ENCODE measurements at places on chromosomes 1 and 21.
A peak's percentile ranks its signal among the peaks of the same experiment; 100 is the strongest.

DNA sequence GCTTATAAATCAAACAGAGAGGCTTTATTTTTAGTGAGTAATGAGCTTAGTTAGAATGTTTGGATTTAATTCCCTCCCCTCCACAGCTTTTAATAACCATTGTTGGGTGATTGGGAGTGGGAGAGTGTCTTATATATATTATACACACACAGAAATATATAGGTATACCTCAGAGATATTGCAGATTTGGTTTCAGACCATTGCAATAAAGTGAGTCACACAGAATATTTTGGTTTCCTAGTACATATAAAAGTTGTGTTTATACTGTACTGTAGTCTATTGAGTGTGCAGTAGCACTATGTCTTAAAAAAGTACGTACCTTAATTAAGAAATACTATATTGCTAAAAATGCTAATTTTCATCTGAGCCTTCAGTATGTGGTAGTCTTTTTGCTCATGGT lies 44.4 kb downstream of the RPS6KC1 start:
- no peak for DNase-seq

GRCh38 chr1:233381806-233382205 lies 54.3 kb downstream of the MAP3K21 start:
- DNase-seq, result no peak

DNA sequence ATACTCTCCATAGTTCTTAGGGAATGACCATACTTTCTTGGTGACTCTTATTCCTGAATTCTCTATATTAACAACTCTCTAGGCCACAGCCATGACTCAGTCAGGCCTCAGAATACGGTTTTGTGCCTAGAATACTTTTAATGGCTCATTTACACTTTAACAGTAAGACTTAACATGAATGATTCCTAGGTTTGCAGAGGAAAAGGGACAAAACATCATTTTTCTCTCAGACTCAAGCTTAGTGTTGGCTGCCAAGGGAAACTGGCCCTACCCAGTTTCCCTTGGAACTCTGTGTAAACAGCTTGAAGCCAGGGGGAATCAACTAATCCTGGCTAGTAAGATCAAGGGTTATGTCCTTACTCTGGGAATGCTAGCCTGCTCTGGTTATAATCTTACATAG lies 164.9 kb upstream of the PKN2 start:
- no peak for DNase-seq

DNA sequence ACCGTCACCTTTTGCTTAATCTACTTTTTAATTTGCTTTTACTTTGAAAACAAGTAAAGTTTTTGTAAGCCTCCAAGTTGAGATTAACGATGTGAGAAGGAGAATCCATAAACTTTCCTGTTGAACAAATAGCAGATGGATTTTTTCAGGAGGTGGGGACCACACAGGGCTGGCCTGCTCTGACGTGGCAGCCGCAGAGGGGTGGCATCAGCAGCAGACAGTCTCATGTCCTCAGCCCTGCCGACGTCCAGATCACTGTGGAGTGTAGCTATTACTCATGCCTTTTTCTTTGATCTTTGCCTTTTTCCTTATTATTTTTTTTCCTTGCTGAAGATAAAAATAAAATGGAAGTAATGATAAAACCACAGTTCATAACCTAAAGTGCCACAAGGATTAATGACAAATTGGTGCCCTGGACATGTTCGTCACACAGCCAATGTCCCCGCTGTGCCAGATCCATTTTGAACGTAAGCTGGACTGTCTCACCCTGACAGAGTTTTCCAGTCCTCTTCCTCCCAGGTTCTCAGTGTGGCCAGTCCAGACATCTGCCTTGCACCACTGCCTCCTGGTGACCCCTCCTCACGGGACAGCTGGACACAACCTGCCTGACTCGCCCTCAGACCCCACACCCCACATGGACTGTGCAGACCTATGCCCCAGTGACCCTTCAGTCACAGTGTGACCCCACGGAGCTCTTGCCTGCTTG lies 15.4 kb upstream of the ZBTB21 start:
- no peak for DNase-seq

GRCh38 chr1:110879758-110880606 lies 7.0 kb downstream of the CD53 start:
- peak; percentile 92 for DNase-seq

GRCh38 chr1:237774246-237774645 lies 116.5 kb downstream of the ZP4 start:
- DNase-seq, result no peak

- DNase-seq, result no peak
Observed at GRCh38 chr1:97820470-97821188, 100.2 kb downstream of the DPYD start.

GRCh38 chr1:202861420-202862132 lies 27.4 kb downstream of the RABIF start:
- peak; percentile 8 for DNase-seq

DNA sequence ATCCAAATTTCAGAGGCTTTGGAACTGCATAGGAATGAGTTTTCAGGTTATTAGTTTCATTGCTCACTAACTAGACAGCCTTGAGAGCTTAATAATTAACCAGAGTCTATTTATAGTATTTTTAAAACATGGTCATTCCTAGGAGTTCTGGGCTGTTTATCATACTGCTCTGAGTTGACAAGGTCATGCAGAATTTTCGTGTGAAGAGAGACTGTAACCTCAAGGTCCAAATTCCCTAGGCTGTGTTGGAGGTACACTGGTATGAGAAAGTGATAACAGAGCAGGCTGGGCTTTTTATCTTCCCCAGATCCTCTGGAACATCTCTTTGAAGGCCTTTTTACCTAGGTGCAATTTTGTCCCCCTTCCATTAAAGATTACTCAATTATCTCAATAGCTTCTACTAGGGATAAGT lies 736.3 kb downstream of the LTN1 start:
- no peak for DNase-seq

GRCh38 chr1:65067491-65068201 lies 80.4 kb upstream of the AK4 start:
- DNase-seq, result peak; percentile 71

- no peak for DNase-seq
Observed at GRCh38 chr1:182784556-182785171, 4.9 kb upstream of the NPL start.

DNA sequence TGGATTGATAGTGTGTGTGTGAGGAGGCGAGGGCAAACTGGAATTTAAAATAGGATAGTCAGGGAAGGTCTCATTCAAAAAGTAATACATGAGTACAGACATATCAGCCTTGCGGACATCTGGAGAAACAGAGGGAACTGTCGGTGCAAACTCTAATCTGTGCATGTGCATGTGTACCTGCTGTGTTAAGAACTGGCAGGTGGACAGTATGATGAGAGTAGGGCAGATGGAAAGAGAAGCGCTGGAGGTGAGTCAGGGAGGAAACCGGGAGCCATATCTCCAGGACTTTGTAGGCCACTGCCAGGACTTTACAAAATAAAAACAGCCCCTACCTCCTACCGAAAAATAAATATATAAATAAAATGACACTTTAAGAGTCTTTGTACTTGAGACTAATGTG lies 31.3 kb upstream of the MYBPHL start:
- no peak for DNase-seq

DNA sequence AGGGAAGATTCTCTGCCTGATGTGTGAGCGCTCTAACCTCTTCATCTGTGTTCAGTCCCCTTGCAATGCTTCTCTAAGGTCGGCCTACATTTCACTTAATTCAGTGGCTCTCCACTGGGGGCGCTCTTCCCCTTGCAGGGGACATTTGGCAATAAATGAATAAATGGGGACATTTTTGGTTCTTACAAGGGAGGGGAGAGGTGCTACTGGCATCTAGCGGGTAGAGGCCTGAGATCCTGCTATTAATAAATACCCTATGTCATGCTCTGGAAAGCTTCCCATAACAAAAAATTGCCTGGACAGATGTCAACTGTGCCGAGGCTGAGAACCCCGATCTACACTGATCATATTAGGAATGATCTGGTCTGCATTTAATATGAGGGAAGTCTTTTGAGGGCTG lies 25.9 kb upstream of the DNAJC11 start:
- peak; percentile 11 for DNase-seq

- DNase-seq, result no peak
Observed at GRCh38 chr1:109799445-109799844, 35.7 kb upstream of the EPS8L3 start.
